ENCODE measurements at places on chromosomes 5 and 9. TPM values are rescaled to one million over a fixed set of nuclear protein-coding genes. Genes with fewer than 3 reads are reported as not detected.
A peak's percentile ranks its signal among the peaks of the same experiment; 100 is the strongest.

DNA sequence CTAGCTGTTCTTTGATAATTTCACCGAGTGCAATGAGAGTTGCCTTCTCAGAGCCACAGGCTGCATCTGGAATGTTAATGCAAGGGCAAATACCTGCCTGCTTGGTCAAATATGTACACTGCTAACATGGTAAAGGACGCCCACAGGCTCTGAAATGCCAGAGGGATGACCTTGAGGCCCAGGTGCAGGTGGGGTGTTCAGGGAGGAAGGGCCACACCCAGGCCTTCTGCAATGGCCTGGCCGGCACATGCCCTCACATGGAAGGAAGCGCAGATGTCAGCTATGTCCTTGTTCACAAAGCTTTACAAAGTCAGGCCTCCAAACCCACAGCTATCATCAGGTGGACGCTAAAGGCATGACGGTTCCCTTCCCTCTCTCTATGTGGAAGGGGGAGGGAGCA, 48.6 kb downstream of the HRH2 start:
- DNase-seq = peak; percentile 24

- no peak for DNase-seq
These were observed 1696.0 kb upstream of the CDH9 start for GRCh38 chr5:28734396-28734795.

GRCh38 chr5:75965292-75965691, 117.9 kb upstream of the SV2C start:
- DNase-seq = no peak

FGFR4 gene
- polyA plus RNA-seq = 50.2 TPM

- DNase-seq = peak; percentile 89
These were observed 185.8 kb downstream of the CD180 start for GRCh38 chr5:67010684-67011409.

GRCh38 chr5:113166261-113166660, 189.7 kb downstream of the DCP2 start:
- no peak for DNase-seq

DNA sequence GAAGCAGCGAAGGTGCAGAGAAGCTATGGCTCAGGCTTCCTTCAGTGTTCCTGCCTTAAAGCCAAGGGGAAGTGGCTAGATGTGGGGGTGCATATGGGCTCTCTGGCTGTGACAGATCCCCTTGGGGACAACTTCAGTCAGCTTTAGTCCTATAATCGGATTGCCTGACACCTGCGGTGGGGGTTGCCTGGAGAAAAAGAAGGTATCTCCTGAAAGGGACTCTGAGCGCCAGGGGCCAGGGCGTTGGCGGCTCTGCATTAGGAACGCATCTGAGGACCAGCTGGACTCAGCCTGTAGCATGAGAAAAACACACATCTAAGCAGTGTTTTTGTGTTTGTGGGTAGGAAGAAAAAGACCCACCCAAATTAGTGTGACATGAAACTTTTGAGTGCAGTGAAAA, 84.3 kb upstream of the OTULINL start:
- DNase-seq = no peak

GLRA1 gene
- not detected for polyA plus RNA-seq

GRCh38 chr9:34337403-34337802, 8.0 kb downstream of the NUDT2 start:
- DNase-seq = no peak

GHR gene
- polyA plus RNA-seq = 6.5 TPM

SLC35A4 gene
- polyA plus RNA-seq = 71.2 TPM

STKLD1 gene
- 4.0 TPM for polyA plus RNA-seq

PTGES gene
- 8.1 TPM for polyA plus RNA-seq

DNA sequence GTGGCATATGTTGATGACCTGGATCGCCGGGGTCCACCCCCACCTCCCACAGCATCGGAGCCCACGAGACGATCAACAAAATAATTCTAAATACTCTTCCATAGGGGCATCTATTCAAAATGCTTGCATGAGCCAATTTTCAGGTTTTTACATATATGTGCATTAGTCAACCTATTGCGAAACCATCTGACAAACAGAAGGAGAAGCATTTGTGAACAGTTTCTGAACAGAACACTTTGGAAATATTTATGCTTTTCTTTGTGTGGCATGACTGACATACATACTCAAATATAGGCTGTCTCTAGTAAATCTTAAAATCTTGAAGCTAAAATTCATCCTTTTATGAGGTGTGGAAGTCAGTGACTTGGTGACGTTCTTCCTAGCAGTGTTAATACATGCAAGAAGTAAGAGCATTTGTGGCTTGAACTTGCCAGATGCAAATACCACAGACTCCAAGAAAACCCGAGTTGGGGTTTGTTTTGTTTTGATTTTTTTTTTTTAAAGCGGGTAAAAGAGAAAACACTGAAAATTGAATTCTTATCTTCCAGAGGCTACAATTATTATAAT, 5.3 kb downstream of the GPR151 start:
- no peak for DNase-seq

GRCh38 chr9:96565671-96566497, 53.8 kb downstream of the CDC14B start:
- DNase-seq = no peak

DNA sequence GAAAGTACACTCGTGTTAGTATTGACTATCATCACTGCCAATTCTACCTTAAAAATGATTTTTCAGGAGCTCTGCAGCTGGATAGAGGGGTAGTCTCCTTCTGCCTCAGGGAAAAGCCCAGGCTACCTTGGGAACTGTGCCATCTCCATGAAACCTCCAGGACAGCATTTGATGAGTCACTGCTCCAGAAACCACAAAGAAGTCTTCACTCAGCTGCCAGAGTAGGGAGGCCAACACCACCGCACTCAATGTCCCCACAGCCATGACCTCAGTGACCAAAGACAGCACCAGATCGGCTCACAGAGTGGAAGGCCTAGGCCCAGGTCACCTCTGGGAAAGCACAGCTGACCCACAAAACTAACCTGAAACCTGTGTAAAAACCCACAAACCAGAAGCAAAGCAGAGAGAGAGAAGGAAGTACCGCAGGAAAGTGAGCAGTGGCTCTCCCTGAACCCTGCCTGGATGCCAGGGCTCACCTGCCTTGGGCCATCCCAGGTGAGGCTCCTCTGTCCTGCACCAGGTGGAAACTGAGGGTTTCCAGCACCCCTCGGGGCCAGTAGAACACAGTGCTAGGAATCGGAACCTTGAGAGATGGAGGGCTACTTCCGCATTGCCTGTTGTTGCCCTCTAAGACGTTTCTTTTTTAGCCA, 30.0 kb downstream of the S1PR3 start:
- DNase-seq = no peak

DNA sequence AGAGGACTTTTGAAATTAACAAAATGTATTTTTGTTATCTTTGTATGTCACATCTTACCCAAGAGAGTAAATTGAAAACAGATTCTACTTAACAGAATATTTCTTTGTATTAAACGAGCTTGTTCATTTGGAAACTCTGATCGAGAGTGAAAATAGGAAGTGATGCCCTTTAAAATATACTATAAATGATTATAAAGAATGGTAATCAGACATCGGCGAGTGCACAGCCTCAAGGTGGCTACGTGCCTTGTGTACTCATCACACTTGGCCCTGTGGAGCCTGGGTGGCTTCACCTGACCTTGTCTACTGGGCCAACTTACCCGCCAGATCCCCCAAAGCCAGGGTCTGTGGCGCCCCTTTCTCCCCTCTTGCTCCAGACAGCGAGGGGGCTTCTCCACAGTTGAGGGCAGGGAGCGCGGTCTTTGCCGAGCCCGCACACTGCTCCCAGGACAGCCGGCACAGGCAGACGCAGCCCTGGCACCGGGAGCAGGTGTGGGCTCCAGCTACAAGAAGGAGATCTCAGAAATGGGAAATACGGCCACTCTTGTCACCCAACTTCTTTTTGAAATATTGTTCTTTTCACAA, 243.2 kb downstream of the CEMIP2 start:
- no peak for DNase-seq

ZBED3 gene
- polyA plus RNA-seq = 8.9 TPM

DNA sequence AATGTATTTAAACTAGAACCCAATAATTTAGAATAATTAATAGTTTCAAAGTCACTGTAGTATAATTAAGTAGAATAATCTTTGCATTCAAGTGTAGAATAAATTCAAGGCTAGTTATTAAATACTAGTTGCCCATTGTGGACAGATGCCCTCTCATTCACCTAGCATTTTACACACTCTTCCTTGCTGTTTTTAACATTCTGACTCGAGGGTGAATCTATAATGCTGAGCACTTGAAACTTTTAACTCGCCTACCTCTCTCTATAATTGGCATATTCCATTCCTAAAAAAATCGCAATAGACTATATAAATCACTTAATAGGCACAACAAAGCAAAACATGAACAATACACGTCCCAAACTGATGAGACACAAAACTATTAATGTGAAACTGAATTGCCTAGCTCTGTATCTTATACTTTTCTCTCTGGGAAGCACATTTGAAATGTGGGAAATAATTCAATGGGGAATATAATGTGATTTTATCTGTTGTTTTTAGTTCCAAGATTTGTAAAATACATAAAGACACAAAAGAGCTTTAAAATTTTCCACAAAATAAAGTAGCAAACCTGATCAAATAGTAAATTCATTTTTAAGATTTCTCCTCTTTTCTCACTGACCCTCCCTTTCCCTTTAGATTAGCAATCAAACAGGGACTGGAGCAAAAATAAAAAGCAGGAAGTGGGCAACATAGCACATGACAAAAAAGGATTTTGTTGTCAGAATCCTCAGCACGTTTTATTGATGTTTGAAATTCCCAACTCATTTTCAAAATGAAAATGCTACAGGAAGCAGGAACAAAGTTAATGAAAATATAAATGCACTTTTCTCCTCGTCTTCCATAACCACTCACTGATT, 295.6 kb downstream of the PDE4D start:
- DNase-seq = no peak

NDST1 gene
- polyA plus RNA-seq = 11.7 TPM

DNA sequence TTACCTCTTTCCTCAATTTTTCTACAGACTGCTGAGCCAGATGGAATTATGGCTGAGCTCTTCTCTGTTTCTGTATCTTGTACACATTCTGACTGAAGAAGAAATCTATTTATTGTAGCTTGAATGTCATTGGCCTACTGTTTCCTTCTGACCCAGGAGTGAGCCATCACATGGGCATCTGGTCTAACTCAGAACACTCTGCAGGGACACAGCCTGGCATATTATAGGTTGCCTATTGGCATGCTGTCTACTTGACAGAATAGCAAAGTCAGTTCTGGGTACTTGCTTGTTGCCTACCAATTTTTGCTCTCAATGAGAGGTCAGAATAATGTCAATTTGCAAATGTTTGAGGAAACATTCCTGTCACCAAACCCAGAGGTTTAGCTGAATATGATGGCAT, 7.3 kb downstream of the PCDHAC2 start:
- DNase-seq = no peak

HTR4 gene
- polyA plus RNA-seq = not detected

SLC25A2 gene
- polyA plus RNA-seq = not detected

- DNase-seq = no peak
These were observed 9.5 kb downstream of the KCNV2 start for GRCh38 chr9:2726650-2727340.

DNA sequence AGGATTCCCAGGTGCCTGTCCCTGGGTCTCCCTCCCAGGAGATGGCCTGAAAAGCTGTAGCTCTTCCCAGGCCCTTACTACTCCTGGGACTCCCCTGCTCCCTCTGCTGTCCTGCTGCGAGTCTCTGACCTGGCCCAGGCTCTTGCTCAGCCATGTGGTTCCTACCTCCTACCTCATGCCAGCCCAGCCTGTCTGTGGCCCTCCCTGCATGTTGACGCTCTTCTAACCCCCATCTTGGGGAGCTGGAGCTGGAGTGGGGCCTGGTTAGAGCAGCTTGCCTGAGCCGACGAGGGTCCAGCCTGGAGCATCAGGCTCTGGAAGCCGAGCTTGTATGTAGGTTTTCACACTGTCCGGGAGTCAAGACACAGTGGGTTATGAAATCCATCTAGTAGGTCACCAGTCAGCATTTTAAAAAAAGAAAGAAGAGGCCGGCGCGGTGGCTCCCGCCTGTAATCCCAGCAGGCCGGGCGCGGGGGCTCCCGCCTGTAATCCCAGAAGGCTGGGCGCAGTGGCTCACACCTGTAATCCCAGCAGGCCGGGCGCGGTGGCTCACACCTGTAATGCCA, 244.4 kb downstream of the FANCC start:
- no peak for DNase-seq

RNF183 gene
- 8.1 TPM for polyA plus RNA-seq

DNA sequence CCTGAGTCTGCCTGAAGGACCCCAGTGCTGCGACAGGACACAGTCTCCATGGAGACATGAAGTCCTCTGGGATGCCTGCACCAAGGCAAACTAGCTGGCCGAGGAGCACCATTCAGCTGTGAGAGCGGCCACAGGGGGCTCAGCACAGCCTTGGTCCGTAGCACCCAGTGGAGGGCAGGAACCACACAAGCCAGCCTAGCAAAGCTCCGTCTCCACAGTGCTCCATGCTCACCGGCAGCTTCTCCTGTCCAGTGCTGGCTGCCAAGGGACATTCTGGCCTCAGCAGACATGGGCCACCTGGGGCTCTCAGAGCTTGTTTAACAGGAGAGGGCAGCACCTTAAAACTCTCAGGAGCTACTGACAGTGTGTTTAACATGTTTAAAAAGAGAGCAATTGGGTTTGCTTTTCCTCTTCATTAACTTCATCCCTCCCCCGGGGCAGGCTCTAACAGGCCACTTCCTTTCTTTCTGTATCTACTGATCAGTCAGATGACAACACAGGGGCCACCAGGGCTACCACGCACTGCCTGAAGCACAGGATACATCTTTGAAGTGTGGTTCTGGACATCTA, 57.0 kb downstream of the SECISBP2 start:
- DNase-seq = no peak

DNA sequence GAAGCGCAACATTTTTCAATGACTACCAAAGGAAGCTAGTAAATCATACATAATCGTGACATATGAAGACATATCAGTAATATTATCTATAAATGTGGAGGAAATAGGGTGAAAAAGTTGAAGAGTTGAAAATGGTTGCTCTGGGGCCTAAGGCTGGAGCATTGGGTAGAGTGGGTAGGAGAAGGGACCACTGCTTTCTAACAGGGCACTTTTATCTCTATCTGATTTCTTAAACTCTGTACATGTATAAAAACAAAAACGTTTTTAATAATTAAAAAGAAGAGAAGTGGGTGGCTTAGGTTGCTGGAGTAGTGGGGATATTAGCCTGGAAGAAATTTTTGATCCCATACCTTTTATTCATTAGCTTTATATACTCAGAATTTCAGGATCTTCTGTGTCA, 44.2 kb upstream of the ITGA1 start:
- DNase-seq = no peak

GRCh38 chr5:136511046-136511445, 145.7 kb upstream of the TRPC7 start:
- no peak for DNase-seq

DNA sequence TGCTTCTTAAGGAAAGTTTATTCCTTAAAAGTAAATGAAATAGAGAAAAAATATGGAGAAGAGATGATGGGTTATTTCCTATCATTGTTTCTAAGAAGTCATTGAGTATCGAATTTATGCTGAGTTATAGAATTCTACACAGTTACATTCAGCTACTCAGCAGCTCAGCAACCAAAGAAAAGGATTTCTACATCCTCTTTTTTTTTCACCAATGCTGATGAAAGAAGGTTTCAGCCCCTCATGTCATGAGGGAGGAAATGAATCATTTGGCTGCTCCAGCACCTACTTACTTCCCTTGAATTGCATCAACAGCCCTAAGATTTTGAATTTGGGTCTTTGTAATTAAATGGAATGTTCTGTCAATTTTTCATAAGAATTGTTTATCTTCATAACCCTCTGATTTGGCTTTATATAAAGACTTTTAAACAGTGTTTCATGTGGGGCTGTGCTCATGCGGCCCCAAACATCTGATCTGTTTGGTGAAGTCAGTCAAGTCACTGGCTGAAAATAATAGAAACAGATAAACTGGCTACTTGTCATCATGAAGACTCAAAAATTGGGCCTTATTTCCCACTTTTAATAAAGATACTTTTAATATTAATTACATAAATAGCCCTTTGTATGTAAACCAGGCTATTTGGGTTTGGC, 18.5 kb upstream of the SNX2 start:
- DNase-seq = no peak
